ENCODE measurements at places on chromosomes 4 and X. TPM values are rescaled to one million over a fixed set of nuclear protein-coding genes. Genes with fewer than 3 reads are reported as not detected.

The SLC25A6 gene
- total RNA-seq: 440 TPM

The MAGEA12 gene
- total RNA-seq: 0.15 TPM

The C1QTNF7 gene
- not detected for total RNA-seq

The SPIN2A gene
- total RNA-seq: 0.16 TPM

The CCSER1 gene
- total RNA-seq: not detected

The TMSB15C gene
- 0.22 TPM for total RNA-seq

The ASMT gene
- total RNA-seq: 0.19 TPM

The XAGE1A gene
- 21.1 TPM for total RNA-seq

The GPRASP3 gene
- 2.9 TPM for total RNA-seq

The GNRHR gene
- not detected for total RNA-seq

The CFAP47 gene
- not detected for total RNA-seq

The PDZD4 gene
- 4.0 TPM for total RNA-seq

The SYN1 gene
- total RNA-seq: 0.24 TPM

The SUPT20HL1 gene
- total RNA-seq: not detected

The GLRB gene
- total RNA-seq: 0.92 TPM

The FANCB gene
- 3.1 TPM for total RNA-seq

Measured in A549 treated with dexamethasone at 1 μM for 4 hours (cell line).